ENCODE measurements at places on chromosomes 4 and X.

- peak; percentile 48 for DNase-seq
Measured at GRCh38 chr4:88859191-88859812, 161.7 kb upstream of the NAP1L5 start.

DNA sequence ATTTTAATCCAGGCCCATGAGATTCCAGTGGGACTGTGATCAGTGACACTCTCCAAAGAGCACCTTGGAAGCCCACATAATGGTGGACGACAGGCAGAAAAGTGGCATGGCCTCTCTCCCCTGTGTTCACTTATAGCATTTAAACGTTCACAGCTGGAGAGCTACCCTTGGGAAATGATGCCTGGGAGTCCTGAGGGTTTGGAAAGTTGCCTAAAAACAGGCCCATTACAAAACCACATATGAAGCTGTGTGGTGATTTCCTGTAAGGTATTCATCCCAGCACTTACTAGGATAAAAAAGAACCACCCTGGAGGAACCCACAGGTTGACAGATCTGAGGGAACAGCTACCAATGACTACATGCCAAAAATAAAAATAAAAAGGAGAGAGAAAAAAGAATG, 193.2 kb downstream of the RASL11B start:
- DNase-seq, result no peak

- DNase-seq, result peak; percentile 77
Measured at GRCh38 chr4:51906167-51906958, 63.4 kb downstream of the DCUN1D4 start.

- no peak for DNase-seq
Measured at GRCh38 chrX:104117759-104118158, 5.4 kb downstream of the ZCCHC18 start.

DNA sequence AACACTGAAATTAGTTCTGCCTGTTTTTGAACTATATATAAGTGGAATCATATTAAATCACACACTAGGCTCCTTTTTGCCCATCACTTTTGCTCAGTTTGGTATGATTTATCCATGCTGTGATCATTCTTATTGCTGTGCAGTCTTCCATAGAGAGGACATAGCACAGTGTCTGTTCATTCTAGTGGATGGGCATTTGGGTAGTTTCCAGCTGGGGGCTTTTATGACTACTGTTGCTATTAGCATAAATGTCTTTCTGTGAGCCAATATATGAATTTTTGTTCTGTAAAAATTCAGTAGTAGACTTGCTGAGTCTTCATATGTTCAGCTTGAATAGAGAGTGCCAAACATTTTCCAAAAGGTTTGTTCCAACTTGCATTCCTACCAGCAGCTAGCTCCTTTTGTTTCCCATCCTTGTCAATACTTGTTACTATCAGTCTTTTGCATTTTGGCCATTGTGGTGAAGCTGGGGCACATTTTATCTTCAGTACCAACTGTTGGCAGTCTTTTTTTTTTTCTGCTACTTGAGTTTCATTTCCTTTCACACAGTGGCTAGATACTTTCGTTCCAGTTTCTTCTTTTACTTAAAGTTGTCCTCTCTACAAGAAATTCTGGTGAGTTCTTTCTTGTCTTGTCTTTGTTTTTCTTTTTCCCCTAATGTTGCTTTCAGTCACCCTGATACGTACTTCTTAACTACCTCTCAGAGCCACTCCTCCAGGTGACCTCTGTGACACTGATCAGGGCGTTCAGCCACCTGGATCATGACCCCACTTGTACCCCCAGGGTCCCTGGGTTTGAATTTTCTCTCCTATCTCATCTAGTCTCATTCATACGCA, 87.0 kb downstream of the ANXA3 start:
- no peak for DNase-seq

- no peak for DNase-seq
Measured at GRCh38 chr4:163694385-163694784, 199.9 kb downstream of the TMA16 start.

- no peak for DNase-seq
Measured at GRCh38 chrX:44705817-44706551, 137.8 kb upstream of the DUSP21 start.

DNA sequence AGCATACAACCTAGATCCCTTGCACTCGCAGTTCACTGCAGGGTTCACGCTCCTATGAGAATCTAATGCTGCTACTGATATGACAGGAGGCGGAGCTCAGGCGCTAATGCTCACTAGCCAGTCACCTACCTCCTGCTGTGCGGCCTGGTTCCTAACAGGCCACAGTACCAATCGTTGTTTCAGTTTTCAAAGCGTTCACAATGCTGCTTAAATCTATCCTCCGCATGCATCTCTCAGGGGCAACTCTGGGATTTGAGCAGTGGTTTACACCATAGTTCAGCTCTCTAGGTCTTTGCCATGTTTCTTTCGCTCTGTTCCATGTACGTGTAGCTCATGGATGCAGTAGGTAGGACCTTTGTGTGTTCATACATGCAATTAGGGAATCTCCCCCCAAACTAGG, 47.2 kb downstream of the CLOCK start:
- no peak for DNase-seq

DNA sequence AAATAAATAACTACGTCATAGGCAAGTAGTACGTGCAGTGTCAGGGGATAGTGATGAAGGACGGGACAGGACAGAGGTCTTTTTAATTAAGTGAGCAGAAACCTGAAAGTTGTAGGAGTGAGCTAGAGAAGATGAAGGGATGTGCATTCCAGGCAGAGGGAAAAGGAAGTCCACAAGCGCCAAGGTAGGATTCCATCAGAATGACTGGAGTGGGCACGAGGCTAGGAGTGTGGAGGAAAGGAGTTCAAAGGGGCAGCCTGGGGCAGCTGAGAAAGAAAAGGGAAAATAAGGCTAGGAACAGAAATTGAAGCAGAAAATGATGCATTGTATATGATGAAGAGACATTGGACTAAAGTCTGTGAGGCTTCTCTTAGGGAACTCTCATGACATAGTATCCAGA, 192.2 kb upstream of the TLL1 start:
- no peak for DNase-seq

GRCh38 chrX:67520671-67521070, 23.1 kb upstream of the AR start:
- DNase-seq, result no peak

- DNase-seq, result no peak
Measured at GRCh38 chr4:10031668-10032590, 10.6 kb upstream of the SLC2A9 start.

- peak; percentile 60 for DNase-seq
Measured at GRCh38 chrX:15790769-15791290, 546 bp downstream of the ZRSR2 start.

- DNase-seq, result no peak
Measured at GRCh38 chrX:56382278-56382677, 150.1 kb downstream of the KLF8 start.

DNA sequence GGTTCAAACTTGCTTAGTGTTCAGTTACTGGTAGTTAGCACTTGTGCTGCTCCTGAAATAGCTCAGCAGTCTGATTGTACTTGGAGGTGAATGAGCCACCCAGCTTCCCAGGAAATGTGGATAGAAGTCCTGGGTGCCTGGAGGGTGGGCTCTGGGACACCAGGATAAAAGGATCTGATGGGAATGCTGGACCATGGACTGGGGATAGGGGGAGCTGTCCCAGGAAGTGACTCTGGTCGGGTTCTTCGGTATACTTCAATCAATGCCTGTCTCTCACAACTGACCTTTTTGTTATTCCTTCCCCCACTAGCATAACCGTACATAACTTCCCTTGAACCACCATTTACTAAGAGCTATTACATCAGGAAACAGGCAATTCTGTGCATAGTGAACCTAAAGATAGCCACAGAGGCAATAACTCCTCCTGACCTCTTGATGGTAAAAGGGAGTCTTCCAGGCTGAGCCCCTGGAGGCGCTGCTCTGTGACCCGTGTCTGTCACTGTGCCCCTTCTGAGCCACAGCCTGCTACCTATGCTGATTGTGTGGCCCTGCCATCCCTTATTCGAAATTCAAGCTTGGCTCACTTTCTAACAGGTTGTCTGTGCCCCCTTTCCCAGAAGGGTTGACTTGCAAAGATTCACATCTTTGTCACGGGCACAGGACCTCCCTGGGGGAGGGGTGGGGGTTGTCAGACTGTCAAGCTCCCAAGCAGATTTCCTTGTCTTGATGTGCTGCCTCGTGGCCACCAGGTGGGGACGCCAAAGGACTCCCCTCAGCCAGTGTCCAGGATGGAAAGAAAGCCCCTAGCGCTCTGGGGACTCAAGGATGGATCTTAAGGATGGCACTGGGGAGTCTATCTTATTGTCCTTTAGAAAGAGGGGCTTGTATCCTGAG, 24.5 kb upstream of the WDR1 start:
- no peak for DNase-seq

DNA sequence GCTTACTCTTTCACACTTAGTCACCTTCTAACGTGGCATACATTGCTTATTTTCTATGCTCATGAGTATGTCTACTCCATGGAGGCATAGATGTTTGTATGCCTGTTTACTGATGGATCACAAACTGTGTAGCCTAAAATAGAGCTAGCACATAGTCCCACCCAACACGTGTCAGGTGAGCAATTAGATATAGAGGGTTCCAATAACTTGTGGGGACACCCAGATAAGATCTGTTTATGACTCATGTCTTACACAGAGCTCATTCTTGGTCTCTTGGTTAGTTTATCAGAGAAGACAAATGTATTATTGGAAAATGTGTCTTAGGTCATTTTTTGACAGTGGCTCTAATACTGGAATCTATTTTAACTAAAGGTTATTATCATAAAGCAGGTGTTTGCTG, 6.8 kb downstream of the ZFP42 start:
- DNase-seq, result no peak

DNA sequence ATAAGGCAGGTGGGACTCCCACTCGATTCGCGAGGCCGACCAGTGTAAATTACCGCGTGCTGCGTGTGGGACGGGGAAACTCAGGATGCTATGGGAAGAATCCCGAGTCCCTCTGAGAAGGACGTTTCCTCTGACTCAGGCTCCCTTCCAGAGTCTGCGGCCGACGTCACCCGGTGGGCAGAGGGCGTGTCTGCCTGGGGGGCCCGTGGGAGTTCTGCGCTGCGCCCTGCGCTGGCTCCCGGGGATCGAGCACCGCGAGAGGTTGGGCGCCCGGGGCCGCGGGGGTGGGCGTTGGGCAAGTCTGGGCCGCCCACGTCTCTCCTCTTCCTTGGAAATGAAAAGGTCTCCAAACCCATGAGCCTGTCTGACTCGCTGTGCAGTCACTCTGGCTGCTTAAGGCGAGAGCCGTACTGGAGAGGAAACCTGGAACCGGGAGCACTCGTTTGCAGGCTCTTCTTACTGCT, 568 bp downstream of the NIPAL1 start:
- peak; percentile 76 for DNase-seq

DNA sequence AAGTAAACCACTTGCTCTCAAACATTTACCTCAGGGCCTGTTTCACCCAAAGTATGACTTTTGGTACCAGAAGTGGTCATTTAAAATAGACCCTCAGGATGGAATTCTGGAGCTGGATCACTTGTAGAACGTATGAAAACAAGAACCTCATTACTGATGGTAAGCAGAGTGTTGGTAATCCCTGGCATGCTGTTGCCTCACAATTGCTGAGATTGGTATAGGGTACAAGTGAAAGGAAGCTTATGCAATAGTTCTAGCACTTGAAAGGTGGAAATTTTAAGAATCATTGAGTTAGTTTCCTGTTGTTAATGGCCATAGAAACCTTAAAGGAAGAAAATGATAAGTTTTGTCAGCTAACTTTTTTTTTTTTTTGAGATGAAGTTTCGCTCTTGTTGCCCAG, 22.3 kb upstream of the THOC2 start:
- no peak for DNase-seq

DNA sequence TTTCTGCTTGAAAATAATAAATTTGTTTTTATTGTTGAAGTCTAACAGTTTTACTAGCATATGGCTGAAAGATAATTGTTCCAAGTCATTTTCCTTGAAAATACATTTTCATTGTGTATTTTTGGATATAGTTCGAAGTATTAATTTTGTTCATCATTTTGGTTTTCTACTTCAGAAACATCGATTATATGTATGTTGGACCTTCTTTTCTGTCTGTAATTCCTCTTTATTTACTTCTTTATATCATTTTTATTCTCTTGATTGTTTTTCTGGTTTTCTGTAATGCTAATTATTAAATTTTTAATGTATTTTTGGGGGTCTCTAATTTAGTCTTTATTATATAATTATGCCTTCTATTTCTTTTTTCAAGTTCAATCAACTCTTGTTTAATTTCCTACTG, 407.1 kb upstream of the FRG1 start:
- DNase-seq, result no peak

- no peak for DNase-seq
Measured at GRCh38 chr4:127370604-127371003, 262.2 kb upstream of the INTU start.

DNA sequence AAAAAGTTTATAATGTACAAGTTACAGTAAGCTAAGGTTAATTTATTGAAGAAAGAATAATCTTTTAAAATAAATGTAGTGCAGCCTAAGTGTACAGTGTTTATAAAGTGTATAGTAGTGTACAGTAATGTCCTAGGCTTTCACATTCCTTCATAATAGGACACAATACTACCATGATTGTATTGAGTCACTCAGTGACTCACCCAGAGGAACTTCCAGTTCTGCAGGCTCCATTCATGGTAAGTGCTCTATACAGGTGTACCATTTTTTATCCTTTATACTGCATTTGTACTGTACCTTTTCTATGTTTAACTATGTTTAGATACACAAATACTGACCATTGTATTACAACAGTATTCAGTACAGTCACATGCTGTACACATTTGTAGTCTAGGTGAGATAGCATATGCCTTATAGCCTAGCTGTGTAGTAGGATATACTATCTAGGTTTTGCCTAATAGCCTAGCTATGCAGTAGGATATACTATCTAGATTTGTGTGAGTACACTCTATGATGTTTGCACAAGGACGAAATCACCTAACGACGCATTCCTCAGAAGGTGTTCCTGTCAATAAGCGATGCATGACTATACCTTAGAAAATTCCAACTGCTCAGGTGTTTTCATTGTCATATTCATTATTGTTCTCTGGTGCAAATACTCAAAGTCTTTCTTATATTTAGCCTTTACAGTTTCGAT, 5.5 kb upstream of the TMEM255A start:
- no peak for DNase-seq

DNA sequence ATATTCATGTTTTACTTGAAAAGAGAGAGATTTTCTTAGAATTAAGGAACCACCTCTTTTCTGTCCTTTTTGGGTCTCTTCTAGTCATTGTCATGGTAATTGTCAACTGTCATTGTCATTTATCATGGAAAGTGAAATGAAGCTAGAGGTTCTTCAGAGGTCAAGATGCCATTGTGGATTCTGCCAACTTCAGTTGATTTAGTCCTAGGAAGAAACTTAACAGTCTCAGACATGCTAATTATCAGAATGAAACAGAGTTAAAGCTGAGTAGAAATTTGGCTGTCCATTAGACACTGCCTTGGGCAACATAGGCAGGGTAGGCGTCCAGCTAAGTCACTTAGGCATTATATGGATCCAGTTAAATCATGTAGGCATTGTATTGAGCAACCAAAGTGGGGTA, 796.1 kb upstream of the ADGRL3 start:
- DNase-seq, result no peak

DNA sequence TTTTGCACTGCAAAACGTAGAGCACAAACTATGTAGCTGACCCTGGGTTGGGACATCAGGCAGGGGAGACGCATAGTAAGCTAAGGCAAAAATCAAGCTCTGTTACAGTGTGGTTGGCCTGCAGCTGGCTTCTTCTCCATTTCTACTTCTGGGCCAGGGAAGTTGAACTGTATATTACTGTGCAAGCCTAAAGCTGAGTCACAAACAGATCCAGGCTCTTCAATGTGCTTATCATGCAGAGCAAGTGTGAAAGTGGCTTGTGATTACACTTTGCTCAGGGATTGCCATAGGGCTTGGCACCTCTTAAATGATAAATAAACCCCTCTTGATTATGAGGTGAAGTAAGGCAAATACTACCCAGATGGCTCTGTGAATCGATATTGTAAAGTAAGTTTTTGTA, 40.5 kb downstream of the CLDN34 start:
- peak; percentile 66 for DNase-seq

All from suppressor macrophage (primary cell).